ENCODE measurements at places on chromosomes 6 and 20.
A peak's percentile ranks its signal among the peaks of the same experiment; 100 is the strongest.

- peak; percentile 19 for DNase-seq
Measured at GRCh38 chr20:33262658-33263065, 20.4 kb upstream of the BPIFB1 start.

GRCh38 chr20:63484651-63485403 is 12.4 kb upstream of the KCNQ2 start:
- DNase-seq: no peak

DNA sequence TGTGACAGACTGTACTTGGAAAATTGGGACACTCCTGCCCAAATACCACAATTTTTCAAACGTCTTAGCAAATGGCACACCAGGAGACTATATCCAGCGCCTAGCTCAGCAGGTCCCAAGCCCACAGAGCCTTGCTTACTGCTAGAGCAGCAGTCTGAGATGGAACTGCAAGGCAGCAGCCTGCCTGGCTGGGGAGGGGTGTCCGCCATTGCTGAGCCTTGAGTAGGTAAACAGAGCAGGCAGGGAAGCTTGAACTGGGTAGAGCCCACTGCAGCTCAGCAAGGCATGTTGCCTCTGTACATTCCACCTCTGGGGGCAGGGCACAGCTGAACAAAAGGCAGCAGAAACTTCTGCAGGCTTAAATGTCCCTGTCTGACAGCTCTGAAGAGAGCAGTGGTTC is 1003.3 kb upstream of the MAP3K7 start:
- no peak for DNase-seq

DNA sequence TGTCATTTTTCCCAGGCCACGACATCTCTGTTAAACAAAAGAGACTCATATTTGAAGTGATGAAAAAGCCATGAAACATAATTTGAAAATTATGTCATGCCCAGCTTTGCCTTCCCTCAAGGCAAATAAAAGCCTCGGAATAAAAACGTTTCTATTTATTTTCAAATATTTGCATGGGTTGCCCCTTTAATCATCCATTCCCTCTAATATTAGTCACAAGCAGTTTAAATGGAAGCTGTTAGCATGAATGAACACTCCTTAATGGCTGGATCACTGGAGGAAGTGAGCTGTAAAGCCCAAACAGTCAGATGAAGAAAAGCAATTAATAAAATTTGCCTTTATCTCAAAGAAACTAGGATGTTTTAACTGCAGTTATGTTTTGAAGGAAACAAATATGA is 69.3 kb upstream of the STMND1 start:
- no peak for DNase-seq

GRCh38 chr20:23138682-23139081 is 52.6 kb upstream of the CD93 start:
- DNase-seq: no peak

DNA sequence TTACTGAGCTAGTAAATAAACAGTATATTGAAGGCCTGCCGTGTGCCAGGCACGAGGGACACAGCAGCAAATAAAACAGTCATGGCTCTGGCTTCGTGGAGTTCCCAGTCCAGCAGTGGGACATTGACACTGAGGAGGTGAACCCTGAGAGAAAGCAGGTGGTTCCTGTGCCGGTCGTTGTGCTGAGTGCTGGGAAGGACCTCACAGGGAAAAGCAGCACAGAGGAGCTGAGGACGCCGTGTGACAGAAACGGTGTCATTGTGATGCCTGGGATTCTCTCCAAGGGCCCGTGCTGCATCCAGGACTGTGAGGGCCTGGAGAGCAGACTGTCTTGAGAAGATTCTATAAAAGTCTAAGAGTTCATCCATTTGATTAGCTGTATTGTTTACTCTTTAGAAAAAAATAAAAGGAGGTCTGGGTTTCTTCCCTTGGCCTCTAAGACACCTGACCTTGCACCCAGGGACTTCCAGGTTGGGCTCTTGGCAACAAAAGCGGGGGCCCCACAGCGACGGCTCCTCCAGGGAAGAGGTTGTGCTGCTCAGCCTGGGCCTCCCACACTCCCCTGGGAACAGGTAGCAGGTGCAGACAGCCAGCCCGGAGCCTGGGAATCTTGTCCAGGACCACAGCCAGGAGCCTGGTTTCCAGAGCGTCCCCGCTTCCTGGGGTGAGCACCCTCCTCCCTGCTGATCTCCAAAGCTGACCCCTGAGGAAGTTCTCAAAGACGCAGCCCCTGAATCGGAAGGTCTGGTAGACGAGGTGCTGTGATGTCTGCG is 251.2 kb upstream of the PMEPA1 start:
- no peak for DNase-seq

DNA sequence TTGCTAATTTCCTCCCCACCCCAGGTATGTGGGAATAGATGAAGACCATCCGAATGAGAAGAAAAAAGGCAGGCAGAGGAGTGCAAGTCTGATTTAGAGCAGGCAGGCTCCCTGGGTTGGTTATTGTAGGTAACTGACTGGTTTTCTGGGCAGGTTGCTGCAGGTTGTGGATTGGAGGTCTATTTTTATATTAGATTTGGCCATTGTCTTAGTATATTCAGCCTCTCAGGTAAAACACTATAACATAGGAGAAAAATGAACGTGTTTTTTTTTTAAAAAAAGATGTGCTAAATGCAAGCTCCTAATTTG is 492 bp upstream of the TBC1D7 start:
- DNase-seq: no peak

DNA sequence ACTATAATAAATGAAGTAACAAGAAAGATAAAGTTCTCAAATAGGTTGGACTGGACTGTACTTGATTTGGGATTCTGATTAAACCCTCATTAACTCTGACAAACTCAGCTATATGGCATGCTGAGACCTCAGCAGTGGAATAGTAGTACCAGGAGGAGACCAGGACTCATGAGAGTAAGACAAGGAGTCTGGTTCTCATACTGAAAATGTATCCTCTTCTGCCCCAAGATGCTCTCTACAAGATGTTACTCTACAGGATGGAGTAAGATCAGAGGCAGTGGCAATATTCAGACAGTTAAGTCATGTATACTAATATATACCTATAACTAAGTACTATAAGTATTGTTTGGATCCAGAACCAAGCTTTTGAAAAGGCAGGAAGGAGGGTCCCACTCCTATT is 31.9 kb upstream of the SYNCRIP start:
- no peak for DNase-seq

DNA sequence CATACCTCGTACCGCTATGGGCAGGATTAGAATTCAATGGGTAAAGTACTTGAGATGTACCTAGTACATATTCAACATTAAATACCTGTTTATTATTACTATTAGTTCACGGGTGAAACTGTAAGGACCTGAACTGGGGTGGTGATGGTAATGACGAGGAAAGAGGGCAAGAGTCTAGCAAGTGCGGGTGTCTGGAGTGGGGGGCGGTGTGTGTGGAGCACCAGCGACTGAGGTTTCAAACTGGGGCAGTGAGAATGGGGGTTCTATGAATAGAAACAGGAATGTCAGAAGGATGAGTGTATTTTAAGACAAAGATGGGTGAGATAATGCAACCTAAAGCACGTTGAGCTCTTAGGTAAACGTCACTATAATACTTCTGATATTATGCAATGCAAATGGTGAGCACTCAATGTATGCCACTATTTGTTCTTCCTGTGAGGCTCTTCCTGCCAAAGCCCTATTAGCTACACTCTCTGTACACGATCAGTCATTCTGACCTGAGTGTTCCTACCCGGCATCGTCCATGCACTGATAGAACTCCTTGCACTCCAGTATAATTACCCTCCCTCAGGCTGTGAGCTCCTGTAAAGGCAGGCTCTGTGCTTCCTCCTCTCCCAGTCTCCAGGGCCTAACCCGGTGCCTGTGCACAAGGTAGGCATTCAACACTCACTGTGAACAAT is 55.0 kb downstream of the ALDH5A1 start:
- DNase-seq: no peak

DNA sequence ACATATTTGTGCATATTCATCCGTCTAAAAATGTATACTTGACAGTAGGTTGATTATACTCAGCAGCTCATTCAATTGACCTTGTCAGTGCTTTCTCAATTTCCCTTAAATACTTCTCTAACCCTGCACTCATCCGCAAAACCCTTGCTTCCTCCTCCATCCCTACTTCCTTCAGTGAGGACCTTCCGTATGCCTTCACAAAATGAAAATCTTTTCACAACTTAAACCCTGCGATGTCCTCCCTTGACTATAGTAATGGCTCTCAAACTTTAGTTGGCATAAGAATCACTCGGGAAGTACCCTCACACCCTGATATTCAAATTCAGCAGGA is 5.2 kb downstream of the MBOAT1 start:
- DNase-seq: no peak

DNA sequence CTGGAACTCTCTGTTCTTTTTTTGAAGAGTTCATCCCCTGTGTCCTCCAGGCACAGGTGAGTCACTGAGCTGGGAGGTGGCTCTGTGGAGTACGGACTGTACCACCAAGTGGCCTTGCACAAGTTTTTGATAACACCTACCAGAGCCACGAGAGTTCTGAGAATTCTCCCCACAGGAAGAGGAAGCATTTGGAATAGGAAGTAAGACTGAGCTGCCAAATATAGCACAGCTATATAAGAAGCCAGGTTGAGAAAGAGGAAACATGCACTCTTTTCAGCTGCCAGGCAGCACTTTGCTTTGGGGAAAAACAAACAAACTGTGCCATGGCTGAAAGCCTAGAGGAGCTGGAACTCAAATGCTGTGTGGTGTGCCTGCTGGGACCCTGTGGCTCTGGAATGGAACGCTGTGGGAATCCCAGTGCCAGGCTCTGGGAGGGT is 70.8 kb upstream of the RIPOR2 start:
- DNase-seq: no peak

DNA sequence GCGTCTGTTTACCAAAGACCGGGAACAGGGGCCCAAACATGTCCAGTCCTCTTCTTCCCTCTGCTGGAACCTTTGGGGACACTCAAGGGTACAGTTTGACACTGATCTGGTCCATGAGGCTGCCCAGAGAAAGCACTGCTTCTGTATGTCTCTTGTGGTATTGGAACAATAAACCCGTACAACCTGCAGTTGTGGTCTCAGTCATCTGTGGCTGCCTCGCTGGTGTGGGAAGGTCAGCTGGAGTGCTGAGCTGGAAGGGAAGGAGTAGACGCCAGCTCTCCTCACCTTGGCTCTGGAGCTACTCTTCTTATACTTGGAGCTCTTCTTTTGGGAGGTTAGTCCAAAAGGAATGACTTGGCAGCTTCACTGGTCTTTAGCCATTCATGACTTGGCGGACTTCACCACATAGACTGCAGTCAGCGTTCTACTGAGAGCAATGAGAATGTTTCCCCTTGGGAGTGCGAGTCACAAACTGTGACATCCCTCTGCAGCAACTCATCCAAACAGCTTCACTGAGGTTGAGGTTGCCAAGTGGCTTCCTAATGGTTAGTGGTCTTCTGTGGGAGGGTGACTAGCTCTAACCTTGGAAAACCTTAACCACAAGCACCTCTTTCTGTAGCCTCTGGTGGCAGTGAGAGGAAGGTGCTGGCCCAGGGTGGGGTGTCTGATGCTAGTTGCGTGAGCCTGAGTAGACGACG is 81.2 kb downstream of the ASXL1 start:
- no peak for DNase-seq

DNA sequence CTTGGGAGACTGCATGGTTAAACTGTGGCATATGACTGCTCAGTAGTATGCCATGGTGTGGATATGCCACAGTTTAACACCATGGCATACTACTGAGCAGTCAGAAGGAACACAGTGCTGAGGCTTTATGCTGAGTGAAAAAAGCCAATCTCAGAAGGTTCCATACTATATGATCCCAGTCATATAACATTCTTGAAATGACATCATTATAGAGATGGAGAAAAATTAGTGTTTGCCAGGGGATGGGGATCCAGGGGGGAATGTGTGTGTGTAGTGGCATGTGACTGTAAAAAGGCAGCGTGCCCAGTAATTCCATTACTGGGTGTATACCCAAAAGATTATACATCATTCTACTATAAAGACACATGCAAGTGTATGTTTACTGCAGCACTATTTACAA is 85.8 kb downstream of the FOXF2 start:
- no peak for DNase-seq

DNA sequence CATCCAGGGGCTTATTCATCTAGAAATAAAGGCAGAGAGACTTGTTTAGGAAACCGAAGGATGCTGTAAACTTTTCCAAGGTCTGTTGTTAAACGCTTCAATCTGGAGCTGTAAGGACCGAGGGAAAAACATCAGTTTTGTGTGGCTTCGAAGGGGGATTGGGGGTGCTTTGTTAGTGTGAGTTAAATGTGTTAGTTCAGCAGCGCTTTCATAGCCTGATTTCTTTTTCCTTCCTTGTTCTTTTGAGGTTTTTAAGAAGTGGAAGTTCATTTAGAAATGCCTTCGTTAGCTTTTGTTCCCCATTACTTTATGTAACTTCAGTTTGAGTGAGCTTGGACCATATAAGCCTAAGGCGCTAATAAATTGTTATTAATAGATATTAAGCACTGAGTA is 1.5 kb downstream of the ANKS1A start:
- DNase-seq: no peak

DNA sequence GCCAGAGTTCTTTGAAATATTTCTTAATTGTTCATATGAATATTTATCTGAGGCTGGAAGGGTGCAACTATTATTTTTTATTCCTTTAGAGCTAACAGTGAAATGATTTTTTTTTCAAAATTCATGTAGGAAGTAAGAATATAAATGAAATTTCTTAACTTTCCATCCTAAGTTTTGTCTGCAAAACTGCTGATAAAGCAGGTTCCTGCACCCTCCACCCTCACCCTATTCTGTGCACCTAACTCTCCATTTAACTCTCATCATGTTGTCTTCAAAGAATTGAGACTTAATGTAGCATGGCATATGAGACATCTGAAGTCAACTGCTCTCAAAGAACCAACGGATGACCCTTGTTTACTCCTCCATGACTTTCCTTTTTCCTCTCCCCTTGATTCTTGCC is 23.5 kb upstream of the MANEA start:
- DNase-seq: no peak

DNA sequence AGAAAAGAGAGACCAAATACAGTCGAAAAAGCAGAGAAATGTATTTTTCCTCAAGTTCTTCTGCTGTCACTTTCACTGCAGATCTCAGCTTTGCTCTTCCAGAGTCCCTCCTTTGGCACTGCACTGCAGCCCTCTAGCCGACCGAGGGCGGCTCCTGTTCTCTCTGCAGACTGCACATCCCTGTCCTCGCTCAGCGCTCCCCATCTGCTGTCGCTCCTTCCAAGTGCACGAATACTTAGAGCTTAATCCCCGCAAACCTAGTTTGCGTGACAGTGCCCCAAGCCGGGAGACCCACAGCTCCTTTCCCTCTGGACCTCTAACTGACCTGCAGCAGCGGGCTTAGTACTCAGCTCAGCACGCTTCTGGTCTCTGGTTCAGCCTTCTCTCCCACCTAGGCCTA is 15.2 kb downstream of the RPP21 start:
- DNase-seq: no peak

GRCh38 chr6:167549213-167549612 is 224.3 kb downstream of the TTLL2 start:
- no peak for DNase-seq

GRCh38 chr20:33490934-33491656 is 1.2 kb downstream of the CBFA2T2 start:
- no peak for DNase-seq

Measured in right renal cortex interstitium (tissue), 3 donors.